ENCODE measurements at places on chromosomes 4 and X. TPM values are rescaled to one million over a fixed set of nuclear protein-coding genes. Genes with fewer than 3 reads are reported as not detected.

DNA sequence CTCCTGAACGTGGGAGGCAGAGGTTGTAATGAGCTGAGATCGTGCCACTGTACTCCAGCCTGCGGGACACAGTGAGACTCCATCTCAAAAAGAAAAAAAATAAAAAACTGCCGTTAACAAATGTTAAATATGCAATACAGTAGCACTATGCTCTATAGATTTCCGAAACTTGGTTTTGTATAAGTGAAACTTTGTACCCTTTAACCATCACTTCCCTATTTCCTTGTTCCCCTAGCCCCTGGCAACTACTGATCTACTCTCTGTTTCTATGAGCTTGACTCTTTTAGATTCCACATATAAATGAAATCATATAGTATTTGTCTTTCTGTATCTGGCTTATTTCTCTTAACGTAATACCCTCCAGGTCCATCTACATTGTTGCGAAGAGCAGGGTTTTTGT is 74.1 kb downstream of the TAB3 start:
- no peak for DNase-seq

DNA sequence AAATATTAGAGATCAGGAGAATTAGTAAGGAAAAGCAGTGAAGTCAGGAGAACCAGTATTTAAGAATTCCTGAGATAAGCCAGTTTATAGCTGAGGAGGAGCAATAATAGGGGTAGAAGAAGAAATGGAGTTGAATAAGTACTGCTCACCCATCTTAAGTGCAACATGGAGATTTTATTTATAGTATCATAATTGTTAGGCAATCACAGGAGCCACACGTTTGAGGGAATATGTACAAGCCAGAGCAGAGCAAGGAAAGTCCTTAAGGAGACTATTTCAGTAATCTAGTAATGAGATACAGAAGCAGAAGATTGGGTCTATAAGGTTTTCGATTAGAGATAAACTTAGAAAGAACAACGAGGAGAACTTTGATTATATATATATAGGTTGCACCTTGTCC is 145.0 kb downstream of the KDM6A start:
- no peak for DNase-seq

GRCh38 chr4:82984459-82984858 is 26.2 kb downstream of the LIN54 start:
- DNase-seq = no peak

ERAS gene
- 0.16 TPM for polyA plus RNA-seq

DNA sequence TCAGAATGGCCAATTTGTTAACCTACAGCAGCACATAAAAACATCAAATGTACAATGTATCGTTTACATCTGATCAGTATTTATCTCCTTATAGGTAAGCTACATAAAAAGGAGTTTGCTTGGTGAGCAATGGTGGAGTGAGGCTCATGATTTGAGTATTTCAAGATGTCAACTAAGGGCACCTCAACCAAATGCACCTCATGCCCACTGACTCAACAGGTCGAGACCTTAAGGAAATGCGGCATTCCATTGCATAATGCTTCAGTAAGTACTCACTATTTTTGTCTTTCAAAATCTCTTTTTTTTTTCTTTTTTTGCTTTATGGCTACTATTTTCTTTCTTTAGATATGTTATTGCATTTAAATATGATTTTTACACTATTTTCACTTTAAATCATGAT is 181.0 kb upstream of the TLL1 start:
- no peak for DNase-seq

DGAT2L6 gene
- 0.09 TPM for polyA plus RNA-seq

SGCB gene
- polyA plus RNA-seq = 39.1 TPM

DNA sequence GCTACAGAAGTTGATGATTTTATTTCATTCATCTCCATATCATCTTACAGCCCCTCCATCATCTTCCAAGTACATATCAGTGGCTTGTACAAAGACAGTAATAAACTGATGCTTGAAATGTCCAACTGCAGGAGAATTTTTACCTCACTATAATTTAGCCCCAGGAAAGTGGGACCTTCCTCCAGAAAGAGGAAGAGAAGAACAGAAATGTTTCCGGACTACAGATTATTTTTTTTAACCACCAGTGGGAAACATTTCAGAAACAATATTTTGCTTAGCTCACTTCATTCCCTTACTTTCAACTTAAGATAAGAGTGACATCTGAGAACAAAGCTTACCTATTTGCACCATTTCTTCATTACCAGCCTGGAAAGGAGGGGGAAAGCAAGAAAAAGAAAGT is 2.0 kb downstream of the ADAMTS3 start:
- DNase-seq = no peak

DNA sequence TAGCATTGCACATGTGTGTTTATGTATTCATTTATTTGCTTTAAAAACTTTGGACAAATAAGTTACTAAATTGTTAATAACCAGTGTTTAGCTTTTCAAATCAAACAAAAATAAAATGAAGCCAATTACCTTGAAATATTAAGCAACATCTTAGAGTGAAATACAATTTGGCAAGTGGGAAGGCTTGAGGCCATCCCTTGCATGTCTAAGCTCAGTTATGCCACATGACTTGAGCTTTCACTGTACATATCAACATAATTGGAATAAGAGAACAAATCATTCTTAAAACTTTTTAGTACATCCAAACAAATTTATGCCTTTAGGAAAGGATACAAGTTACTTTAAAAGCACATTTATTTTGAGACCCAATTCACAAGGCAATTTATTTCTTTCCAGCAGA is 640.6 kb downstream of the SPRY1 start:
- DNase-seq = no peak

- no peak for DNase-seq
Observed at GRCh38 chr4:140037353-140038030, 116.5 kb downstream of the MAML3 start.

DNA sequence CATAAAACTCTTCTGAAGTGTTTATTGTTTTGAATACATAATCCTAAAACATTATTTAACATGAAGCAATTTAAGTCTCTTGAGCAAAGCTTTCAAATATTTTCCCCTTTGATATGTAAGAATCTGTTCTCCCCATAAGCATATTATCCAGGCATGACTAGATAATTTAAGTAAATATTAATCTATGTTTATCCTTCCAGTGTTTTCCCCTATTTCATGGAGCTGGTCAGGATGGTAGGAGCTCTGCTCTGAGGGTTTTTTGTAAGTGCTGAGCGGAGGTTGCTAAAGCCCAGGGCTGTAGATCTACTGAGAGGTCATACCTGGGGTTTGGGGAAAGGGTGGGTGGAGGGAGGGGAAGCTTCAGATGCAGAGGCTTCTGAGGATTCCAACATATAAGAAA is 258.9 kb upstream of the SFRP2 start:
- no peak for DNase-seq

GRCh38 chr4:140472156-140472555 is 25.9 kb downstream of the MGAT4D start:
- no peak for DNase-seq

PGK1 gene
- polyA plus RNA-seq = 414 TPM

DNA sequence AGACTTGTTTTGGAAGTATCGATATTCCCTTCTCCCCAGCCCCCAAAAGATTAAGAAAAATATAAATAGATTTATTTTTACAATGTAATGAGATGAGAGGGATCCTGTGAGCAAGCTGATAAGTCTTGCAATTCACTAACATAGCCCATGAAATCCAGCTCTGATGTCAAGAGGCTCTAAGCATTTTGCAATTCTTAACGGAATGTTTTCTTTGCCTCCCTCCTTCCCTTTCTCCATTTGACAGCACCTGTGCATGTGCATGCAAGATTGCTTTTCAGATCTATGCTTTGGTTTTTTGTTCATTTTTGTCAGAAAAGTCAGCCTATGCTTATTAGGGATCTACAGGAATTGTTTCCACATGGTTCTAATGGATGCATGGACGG is 169.9 kb downstream of the SLIT2 start:
- DNase-seq = no peak

DNA sequence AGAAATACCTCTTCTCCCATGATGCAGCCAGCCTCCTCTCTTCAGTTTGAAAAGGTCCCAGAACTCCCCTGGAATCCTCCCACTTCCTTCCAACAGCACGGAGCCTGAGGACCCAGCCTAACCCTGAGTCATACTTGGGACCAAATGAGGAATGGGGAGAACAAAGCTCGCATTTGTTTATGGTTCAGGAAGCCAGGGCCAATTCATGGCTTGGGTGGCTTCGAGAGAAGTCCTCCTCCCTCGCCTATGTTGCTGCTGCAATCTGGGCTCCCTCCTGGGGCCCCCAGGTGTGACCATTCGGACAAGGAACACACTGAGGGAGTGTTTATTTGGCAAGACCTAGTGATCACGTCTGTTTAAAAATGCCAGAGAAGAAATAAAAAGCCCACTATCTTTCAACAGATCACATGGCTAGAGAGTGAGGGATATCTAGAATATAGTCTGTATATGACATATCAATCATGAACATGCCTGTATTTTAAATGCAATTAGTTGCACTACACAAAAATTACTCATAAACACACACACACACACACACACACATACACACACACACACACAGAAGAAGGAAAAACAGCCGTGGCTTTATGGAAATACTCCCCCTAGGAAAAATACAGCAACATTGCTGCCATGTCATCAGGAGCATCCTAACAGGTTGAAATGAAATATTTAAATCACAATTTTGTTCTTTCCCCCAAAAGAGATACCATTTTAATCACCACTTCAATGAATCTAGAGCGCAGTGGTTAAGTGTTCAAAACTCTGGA is 155.7 kb upstream of the MAP3K15 start:
- no peak for DNase-seq

DNA sequence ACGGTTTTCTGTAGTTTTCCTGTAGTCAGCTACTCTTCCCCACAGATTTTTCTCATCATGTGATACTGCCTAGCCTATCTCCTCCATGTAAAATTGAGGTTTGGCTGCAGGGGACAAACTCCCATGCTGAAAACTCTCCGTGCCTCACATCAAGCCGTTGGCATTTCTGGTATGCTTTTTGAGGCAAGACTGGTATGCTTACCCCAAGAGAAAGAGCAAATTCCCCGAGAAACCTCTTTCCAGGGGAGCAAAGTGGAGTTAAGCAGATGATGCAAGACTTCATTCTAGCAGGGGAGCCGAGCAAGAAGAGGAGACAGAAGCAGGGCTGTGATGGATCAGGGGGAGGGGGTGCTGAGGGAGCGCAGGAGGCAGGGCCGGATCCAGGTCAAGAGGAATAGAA is 4.8 kb downstream of the SOWAHD start:
- no peak for DNase-seq

NCBP2L gene
- 0.05 TPM for polyA plus RNA-seq

GRCh38 chr4:140049849-140050637 is 103.9 kb downstream of the MAML3 start:
- DNase-seq = no peak

DNA sequence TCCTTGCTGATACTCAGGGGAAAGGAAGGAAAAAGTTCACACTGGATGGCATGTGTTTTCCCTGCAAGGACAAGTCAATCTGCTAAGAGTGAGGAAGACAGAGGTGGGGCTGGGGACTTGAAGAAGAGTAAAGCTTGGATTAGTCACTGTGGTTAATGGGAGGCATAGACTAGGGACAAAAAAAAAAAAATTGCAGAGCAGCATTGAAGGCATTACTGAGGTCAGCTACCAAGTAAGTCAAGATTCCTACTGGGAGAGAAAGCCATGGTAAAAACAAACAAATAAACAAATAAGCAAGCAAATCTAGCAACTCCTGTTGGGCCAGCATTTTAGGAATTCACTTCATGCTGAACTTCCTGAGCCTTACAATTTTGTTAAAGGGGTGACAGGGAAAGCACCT is 58.2 kb upstream of the GPC4 start:
- DNase-seq = no peak

- DNase-seq = no peak
Observed at GRCh38 chr4:63029380-63029779, 1379.9 kb downstream of the TECRL start.

GRCh38 chr4:58560736-58561135 is 1450.6 kb upstream of the IGFBP7 start:
- no peak for DNase-seq

DNA sequence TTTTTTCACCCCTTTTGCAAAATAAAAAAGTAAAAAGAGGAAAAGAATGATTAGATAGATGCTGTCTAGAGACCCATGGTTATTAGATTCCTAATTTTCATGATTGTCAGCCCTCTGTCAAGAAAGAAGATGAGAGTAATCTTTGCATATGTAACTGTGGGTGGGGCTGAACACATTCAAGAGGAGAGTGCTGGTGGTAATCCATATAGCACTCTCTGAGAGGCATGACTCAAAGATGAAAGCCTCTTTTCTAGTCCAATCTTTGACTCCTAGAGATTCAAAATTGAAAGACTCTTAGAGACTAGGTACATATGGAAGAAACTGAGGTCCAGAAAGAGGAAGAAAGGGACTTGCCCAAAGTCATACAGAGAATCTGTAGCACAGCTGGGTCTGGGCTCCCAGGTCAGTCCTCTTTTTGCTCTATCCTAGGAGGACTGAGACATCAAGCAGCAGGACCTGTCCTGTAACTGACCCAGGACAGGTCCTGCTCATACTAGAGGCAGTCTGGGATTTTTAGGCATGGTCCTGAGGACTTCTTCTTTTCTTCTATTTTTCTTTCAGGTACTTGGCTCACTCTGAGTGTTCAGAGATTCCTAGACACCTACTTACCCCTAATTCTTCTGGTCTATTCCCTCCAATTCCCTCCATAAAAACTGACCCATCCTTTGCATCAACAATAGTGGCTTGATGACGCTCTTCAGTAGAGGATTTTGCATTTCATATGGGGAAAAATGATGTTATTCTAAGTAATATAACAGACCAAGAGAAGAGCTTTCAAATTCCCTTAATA is 23.8 kb downstream of the VSIG4 start:
- DNase-seq = no peak

DNA sequence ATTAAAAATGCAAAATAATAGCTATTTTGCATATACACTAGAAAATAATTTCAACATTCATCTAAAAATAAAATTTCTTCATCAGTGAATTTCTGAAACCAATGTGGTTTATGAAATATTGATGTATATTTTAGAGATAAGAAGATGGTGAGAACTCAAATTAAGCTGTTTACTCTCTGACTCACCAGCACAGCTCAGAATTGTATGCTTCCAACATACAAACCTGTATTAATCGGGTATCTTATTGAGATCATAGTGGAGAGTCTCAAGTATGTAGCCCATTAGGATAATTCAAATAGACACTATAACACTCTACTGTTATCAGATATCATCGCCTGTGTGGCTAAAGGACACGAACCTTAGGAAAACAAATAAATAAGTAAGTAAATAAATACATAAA is 899.5 kb upstream of the INTU start:
- DNase-seq = no peak

DNA sequence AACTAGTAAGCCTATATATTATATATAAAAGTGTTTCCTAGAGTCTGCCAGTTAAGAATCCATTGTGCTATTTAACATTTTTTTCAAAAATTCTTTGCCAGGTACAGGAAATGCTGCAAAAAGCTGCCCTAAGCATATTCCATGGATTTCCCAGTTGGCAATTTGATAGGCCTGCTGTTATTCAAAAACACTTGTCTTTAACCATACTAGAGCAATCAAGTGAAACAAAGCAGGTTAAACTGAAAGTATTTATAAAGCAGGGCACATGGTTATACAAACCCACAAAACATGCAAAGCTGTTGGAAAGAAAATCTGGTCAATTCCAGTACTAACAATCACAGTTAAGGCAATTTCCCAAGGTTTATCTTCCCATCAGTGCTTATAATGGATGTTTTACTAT is 159.9 kb downstream of the UNC5C start:
- DNase-seq = no peak

Measured in left renal cortex interstitium (tissue), 4 donors.